ENCODE measurements at places on chromosomes 1 and 21. TPM values are rescaled to one million over a fixed set of nuclear protein-coding genes. Genes with fewer than 3 reads are reported as not detected.

DNA sequence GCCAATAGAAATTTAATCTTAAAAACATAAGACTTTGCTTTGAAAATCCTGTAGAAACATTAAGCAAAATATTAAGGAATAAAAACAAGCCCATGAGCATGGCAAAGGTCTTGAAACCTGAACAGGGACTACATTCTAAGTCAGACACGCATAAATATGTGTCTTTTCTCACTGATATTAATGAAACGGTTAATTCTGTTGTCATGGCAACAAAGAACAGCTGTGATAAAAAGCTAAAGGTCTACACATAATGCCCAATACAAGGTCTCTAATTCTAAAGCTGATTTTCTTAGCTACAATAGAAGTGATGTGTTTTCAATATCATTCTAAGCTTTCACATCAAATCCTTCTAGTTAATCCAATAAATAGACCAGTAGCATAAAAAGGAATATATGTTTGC lies 331.7 kb downstream of the PTBP2 start:
- no peak for DNase-seq
- no peak overlapping the region for H3K27ac ChIP-seq
- H3K4me1 ChIP-seq = no peaks in the 10 kb centered on the region
- no peak overlapping the region for H3K4me3 ChIP-seq
- no peaks in the 10 kb centered on the region for H3K36me3 ChIP-seq

DNA sequence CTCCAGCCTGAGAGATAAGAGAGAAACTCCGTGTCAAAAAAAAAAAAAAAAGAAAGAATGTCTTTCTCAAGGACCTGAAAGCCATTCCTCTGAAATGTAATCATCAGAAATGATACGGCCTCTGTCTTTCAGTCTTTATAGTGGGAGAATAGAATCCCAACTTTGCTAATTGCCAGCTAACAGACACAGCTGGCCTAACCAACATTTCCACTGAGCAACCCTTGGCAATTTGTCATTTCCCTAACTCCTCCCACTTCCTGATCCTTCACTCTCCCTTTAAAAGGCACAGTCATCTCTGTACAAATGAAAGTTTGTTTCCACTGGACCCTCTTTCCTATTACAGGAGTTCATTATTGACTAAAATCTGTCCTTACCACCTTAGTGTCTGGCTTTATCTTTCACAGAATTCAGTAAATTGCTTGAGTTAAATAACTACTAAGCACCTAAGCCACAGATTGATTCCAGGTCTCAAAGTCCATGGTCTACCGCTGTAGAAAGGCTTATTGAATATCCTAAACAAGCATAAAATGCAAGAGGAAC lies 4.3 kb upstream of the CBR1 start:
- H3K4me3 ChIP-seq = no peak overlapping the region
- H3K27me3 ChIP-seq = no peaks in the 10 kb centered on the region
- H3K4me1 ChIP-seq = peaks cover 14% of the 10 kb centered on the region
- DNase-seq = no peak
- no peak overlapping the region for H3K27ac ChIP-seq

DNA sequence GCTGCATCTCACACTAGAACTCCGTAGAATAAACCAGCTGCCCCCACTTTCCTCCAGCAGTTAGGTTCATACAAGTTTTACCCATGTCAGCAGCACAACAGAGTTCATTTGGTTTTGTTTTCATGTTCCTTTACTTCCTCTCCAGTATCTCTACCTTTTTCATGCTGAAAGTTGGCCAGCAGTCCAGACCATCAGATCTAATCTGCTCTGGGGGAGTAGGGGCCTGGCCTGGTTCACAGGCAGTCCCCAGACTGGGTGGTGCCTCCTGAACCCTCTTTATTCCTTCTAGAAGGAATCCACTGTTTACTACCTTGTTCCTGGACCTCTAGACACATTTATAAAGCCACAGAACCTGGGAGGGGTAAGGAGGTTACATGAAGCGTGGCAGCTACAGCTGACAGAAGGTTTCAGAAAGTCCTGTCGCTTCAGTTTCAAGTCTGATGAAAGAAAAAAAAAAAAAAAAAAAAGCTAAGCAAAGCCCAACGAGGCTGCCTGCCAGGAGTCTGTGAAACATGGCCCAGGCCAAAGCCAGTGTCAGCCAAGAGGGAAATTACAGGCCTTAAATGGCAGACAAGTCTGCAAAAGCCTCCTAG lies 184.6 kb upstream of the JUN start:
- H3K4me3 ChIP-seq = peak overlapping the region; percentile 29
- peak overlapping the region; percentile 90 for H3K27ac ChIP-seq
- no peaks in the 10 kb centered on the region for H3K27me3 ChIP-seq
- peak; percentile 86 for DNase-seq

DNA sequence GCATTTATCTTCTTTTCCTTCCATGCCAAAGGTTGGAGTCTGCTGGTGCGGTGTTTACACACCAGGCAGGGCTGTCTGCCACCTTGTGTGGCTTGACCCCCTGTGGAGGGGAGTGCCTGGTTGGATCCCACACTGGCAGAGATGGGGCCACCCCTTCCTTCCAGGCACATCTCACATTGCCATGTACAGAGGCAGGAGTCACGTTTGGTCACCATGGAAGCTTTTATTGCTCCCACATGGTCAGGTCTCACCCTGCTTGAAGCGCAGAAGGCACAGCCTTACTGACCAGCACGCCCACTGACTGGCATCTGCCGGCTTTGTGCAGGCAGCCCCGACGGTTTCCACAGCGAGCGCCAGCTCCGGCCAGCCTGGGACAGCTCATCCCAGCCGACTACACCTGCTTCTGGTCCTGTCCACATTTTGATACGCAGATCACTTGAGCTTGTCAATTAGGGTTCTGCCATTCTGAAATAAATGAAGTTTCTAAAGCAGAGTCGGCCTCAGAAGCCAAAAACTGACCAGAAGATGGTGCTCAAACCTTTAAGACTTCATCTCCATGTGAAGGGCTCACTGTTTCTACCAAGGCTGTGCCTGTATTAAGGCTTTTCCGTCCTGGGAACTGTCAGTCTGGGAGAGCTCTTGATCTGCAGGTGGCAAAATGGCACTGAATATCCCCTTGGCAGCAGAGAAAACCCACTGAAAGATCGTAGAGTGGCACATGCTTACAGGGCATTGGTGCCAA lies 35.6 kb upstream of the EPHA8 start:
- no peak overlapping the region for H3K27ac ChIP-seq
- no peaks in the 10 kb centered on the region for H3K27me3 ChIP-seq
- no peak for DNase-seq
- no peaks in the 10 kb centered on the region for H3K4me1 ChIP-seq
- peaks cover 61% of the 10 kb centered on the region for H3K36me3 ChIP-seq
- H3K4me3 ChIP-seq = no peak overlapping the region

- no peak overlapping the region for H3K4me3 ChIP-seq
- H3K36me3 ChIP-seq = no peaks in the 10 kb centered on the region
- H3K4me1 ChIP-seq = peaks cover 29% of the 10 kb centered on the region
- H3K27ac ChIP-seq = no peak overlapping the region
These were observed 253 bp downstream of the RAP1GAP start for GRCh38 chr1:21668951-21669257.

PTCH2 gene
- polyA plus RNA-seq = 0.56 TPM

KRTAP19-5 gene
- polyA plus RNA-seq = not detected

RPTN gene
- not detected for polyA plus RNA-seq

GRCh38 chr1:50271968-50272578 lies 151.2 kb downstream of the DMRTA2 start:
- H3K36me3 ChIP-seq = no peaks in the 10 kb centered on the region
- DNase-seq = peak; percentile 8
- H3K27me3 ChIP-seq = no peaks in the 10 kb centered on the region
- no peak overlapping the region for H3K4me3 ChIP-seq
- H3K4me1 ChIP-seq = no peaks in the 10 kb centered on the region

PADI2 gene
- 0.27 TPM for polyA plus RNA-seq

CDC20 gene
- 1.5 TPM for polyA plus RNA-seq

MAP10 gene
- 0.50 TPM for polyA plus RNA-seq

CGN gene
- polyA plus RNA-seq = 0.22 TPM

- peaks cover 3% of the 10 kb centered on the region for H3K36me3 ChIP-seq
- peak; percentile 84 for DNase-seq
- peak overlapping the region; percentile 96 for H3K27ac ChIP-seq
- H3K4me3 ChIP-seq = no peak overlapping the region
- H3K4me1 ChIP-seq = peaks cover 84% of the 10 kb centered on the region
These were observed 3.5 kb upstream of the FCMR start for GRCh38 chr1:206925106-206925736.

- DNase-seq = no peak
- H3K36me3 ChIP-seq = no peaks in the 10 kb centered on the region
- no peak overlapping the region for H3K27ac ChIP-seq
- H3K4me3 ChIP-seq = no peak overlapping the region
- H3K4me1 ChIP-seq = no peaks in the 10 kb centered on the region
These were observed 35.7 kb upstream of the SLC30A1 start for GRCh38 chr1:211614615-211615014.

DNA sequence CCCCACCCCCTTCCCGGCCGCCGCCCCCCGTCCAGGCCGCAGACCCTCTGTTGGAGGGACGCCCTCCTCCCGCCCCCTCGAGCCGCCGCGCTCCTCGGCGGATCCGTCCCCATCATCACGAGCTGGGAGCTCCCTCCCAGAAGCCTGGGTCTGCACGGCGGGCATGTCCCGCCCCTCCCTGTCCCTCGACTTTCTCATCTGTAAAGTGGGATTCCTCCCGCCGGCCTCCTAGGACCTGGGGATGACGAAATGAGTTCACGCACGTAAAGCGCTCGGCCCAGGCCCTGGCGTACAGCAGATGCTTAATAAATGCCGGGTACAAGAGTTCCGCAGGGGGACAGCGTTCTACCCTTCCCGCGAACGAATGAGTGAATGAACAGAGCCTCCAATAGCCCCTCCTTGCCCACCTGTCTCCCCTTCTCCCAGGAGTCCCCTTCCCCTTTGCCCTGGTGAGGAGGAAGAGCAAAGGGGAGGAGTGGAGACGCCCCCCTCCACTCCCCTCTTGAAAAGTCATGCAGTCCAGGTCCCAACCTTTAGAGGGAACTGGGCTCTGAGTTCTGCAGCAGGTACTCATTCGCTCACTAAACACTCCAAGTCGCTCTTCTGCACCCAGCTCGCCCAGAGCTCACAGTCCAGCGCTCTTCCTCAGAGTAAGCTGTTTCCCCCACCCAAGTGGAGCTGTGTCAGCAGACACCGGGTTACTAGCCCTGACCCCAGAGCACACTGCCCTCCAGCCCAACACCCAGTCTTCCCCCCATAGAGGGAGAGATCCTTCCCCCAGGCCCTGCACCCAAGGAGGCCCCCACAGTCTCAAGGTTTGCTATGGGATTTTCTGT lies 16.8 kb downstream of the RAP1GAP start:
- H3K27ac ChIP-seq = no peak overlapping the region
- DNase-seq = no peak
- no peaks in the 10 kb centered on the region for H3K27me3 ChIP-seq
- no peaks in the 10 kb centered on the region for H3K36me3 ChIP-seq
- H3K4me3 ChIP-seq = peak overlapping the region; percentile 5

DNA sequence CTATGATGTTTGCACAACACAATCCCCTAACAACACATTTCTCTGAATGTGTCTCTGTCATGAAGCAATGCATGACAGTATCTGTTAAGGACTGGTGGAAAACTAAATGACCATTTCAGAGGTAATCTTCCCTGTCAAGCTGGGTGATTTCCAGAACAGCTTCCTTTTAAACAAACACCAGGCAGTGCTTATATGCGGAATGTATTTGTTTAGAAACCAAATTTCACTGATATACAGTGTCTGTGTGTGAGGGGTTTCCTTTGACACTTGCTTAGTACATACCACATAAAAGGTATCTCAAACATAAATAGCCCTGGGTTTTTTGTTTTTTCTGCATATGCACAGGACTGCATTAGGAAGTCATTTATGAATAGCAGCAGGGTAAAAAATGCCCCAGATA lies 95.6 kb downstream of the TGFBR3 start:
- DNase-seq = no peak
- H3K36me3 ChIP-seq = no peaks in the 10 kb centered on the region
- no peak overlapping the region for H3K4me3 ChIP-seq
- H3K27ac ChIP-seq = no peak overlapping the region

ARPC5 gene
- 28.3 TPM for polyA plus RNA-seq
